ENCODE measurements at places on chromosomes 2 and 18.

GRCh38 chr2:240703417-240704341 lies 12.0 kb downstream of the AQP12A start:
- no peak for DNase-seq

DNA sequence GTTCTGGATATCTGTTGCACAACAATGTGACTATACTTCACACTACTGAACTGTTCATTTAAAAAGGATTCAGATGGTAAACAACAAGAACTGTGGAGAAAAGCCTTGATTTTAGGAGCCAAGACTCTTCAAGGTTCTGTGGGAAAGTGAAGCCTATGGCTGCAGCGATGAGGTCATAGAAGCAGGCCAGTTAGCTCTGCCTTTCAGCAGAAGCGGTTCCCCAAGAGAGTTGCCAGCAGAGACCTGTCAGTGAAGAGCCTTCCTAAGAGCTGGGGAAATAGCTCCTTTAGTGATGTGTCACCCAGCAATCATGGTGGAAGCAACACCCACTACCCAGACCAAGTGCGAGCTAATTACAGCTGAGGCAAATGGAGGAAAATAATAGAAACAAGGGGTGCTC lies 346.5 kb upstream of the ETAA1 start:
- DNase-seq, result no peak

- DNase-seq, result no peak
These were observed 142.1 kb downstream of the ASXL3 start for GRCh38 chr18:33720133-33720532.

- DNase-seq, result no peak
These were observed 66.8 kb downstream of the PDE11A start for GRCh38 chr2:178005756-178006155.

GRCh38 chr2:86035883-86036668 lies 69.6 kb downstream of the POLR1A start:
- DNase-seq, result no peak

DNA sequence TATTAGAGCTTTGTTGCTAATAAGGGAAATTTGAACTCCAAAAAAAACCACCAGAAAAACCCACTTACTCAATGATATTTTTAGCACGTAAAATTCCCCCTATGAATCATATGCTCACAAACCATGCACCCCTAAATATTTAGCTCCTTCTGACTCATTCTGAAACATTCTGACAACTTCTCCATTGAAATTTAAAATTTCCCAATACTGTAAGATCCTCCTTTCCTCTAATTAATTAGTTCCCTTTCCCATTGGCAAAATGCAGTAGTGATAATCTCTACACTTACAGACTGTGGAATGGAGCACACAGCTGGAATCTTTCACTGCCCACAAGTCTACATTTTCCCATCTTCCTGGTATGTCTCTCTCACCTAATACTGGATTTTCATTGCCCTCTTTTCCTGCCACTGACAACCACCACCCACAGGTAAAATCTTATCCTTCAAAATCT lies 215.8 kb upstream of the ACVR2A start:
- no peak for DNase-seq

GRCh38 chr2:181054843-181055242 lies 74.4 kb downstream of the UBE2E3 start:
- DNase-seq, result no peak
